ENCODE measurements at places on chromosomes 6 and 20.

DNA sequence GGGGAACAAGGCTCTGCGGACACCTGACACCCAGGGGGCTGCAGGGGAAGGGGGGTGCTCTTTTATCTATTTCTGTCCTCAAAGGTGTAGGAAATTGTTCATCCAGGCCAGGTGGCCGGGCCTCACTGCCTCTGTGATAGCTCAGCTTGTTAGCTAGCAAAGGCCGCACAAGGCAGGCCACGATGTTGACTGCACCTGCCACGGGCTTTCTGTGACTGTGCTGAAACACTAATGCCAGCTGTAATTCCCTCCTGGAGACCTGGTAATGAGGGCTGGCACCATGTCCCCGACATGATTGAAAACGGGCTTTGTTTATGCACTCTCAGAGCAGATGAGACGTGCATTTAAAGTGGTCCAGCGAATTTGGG is 61.4 kb upstream of the APCDD1L start:
- DNase-seq, result no peak

DNA sequence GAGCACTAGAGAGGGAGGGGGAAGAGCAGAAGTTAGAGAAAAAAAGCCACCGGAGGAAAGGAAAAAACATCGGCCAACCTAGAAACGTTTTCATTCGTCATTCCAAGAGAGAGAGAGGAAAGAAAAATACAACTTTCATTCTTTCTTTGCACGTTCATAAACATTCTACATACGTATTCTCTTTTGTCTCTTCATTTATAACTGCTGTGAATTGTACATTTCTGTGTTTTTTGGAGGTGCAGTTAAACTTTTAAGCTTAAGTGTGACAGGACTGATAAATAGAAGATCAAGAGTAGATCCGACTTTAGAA is 2.0 kb downstream of the ID4 start:
- no peak for DNase-seq

- peak; percentile 24 for DNase-seq
Measured at GRCh38 chr6:28769626-28770402, 154.0 kb downstream of the TRIM27 start.

GRCh38 chr20:21175433-21175832 is 49.6 kb downstream of the KIZ start:
- DNase-seq, result no peak

GRCh38 chr6:143766185-143766553 is 77.0 kb upstream of the LTV1 start:
- DNase-seq, result no peak

GRCh38 chr6:96576221-96576620 is 13.3 kb downstream of the FHL5 start:
- no peak for DNase-seq

DNA sequence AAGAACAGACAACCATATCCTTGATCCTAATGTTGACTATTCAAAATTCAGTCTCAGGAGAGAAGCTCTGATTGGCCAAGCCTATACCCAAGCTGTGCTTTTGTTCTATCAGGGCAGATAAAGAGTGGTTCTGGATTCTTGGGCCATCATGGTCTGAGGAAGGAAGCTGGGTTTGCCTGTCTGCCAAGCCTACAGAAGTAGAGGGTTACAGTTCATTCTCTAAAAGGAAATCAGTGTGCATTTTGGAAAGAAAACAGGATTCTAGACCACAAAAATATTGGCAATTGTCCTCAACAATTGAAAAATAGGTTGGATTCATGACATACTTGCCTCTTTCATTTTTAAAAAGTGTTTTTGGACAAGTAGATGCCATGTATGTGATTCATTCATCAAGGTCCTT is 145.4 kb upstream of the BMP2 start:
- DNase-seq, result no peak
